GM23248 (cell line): ENCODE measurements at places on chromosomes 3 and 15.

DNA sequence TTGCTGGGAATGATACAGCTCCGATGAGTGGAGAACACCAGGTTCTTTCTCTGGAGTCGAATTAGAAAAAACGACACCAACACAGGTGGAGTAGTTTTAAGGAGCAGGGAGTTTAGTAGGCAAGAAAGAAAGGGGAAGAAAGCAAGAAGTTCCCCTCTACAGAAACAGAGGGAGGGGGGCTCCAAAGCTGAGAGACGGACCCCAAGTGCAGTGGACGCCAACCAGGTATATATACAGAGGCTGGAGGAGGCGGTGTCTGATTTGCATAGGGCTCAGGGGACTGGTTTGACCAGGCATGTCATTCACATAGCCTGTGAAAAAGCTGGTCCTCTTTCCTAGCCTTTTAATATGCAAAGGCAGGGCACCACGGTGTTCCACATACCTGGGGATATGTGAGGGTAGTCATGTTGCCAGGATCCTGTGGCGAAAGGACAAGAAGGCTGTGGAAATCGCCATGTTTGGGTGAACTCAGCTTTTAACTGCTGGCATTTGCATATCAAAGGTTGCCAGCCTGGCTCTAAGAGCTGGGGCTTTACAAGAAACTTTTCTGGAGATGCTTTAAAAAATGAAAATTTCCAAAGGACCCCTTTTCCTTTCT lies 887.4 kb upstream of the EPHA6 start:
- DNase-seq = no peak

- DNase-seq = no peak
Observed at GRCh38 chr15:77053709-77054108, 17.2 kb downstream of the TSPAN3 start.

DNA sequence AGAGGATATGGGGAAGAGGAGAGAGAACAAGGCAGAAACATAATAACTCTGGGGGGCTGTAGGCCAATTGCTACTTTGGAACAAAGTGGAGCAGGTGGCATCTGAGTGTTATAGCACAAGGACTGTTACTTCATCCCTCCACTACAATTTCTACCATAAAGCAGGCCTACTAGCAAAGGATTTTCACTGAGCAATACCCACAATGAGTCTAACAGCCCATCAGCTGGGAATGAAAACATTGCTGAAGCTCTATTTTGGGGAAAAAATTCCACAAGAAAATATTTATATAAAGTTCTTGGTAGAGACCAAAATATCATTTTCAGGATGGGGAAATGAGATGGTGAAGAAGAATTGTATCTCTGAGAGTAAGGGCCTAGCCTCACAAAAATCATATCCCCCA lies 3.6 kb upstream of the SHC4 start:
- DNase-seq = no peak

DNA sequence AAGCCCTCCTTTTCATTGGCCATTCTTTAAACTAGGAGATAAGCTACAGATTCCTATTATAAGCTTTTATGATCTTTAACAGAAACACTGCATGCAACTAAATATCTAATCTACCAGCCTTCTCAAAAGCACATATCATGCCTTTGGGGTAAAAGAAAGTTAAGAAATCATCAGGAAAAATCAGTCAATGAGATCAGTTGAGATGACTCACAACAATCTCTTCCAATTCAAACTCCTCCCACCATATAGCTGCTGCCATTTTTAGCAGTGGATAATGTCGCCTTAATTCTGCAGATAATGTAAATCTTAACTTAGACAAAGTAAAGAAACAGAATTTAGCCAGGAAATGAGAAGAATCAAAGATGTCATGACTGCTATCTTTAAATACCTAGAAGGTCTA lies 135.2 kb upstream of the BCL6 start:
- peak; percentile 59 for DNase-seq

GRCh38 chr3:189677667-189678066 lies 46.5 kb downstream of the TP63 start:
- DNase-seq = no peak

DNA sequence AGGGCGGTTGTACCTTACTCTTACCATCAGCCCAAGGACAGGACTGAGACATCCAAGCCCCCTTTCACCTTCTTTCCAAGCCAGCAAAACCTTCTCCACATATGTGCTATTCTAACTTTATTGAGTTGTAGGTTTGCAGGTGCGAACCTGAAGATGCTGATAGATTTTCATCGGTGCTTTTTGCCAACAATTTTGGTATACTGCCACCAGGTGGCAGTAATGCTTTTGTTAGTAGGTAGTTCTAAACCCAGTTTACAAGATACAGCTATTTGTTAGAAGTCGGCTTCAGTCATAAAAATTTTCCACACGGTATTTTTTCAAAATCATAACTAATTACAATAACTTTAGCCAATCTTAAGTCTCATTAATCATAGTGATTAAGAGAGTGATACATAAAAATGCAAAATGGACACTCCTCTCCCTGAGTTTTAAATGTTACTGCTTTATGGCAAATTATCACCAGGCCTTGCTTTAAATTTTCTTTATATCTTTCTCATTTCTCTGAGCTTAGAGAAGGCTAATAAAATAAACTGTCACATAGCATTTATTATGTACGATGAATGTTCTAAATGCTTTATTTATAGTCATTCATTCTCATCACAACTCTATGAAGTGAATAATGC lies 636 bp downstream of the TBC1D21 start:
- DNase-seq = peak; percentile 64

- no peak for DNase-seq
Observed at GRCh38 chr15:35298509-35298908, 213.4 kb upstream of the NANOGP8 start.

DNA sequence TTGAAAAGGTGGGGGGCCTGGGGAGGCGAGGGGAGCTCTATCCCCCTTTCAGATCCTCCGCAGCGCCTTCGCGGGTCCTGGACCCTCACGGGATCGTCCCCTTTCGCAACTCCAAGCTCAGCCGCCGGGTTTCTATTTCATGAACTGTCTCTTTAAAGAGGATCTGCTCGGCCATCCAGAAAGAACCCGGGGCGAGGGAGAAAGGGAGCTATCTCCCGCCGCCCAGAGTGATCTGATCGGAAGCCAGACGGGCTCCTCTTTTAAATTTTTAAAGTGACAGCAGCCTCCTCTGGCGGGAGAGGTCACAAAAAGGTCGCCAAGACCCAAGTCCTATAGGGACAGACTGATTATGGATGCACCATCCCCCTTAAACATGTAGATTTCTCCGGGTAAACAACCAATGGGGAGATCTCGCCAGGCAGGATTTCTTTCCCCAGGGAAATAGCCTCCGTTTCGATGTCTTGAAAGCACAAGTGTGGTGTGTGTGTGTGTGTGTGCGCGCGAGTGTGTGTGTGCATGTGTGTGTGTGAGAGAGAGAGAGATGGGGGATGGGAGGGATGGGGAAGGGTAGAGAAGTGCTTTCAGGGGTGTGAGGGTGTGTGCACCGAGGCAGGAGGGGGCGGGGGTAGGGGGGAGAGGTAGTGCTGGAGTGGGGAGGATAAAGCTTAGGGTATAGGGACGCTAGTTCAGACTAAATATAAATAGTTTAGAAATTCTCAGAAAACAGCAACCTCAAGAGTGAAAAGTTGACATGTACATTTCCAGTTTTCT lies 516.1 kb downstream of the MECOM start:
- DNase-seq = peak; percentile 84

GRCh38 chr15:66819084-66819483 lies 117.0 kb downstream of the SMAD6 start:
- DNase-seq = peak; percentile 59

DNA sequence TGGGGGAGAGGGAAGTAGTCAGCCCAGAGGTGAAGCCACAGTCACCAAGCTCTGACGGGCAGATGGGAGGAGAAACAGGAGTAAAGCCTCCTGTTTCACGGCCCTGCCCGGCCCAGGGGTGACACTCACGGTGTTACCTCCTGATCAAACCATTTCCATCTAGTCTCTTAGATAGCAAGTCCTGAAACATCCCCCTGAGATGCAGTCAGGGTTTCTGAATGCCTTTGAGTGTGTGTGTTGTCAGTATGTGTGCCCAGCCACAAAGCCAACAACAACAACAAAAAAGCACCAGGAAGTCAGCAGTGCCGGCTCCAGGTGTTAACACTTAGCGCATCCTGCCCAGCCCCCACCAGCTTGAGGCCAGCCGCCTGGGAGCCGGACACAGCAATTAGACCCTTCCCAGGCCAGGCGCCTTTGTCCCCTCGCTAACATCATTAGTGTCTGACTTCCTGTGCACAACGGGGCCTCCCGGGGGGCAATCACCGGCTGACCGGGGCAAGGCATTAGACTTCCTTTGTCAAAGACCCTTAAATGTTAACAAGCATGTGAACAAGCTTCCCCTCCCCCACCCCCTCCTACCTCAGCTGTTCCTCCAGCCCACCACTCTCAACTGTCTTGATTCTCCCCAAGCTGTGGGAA lies 34.5 kb downstream of the IL17RD start:
- DNase-seq = no peak

- DNase-seq = no peak
Observed at GRCh38 chr3:17626395-17626794, 116.0 kb downstream of the TBC1D5 start.

- no peak for DNase-seq
Observed at GRCh38 chr3:42733501-42734262, 31.1 kb upstream of the HHATL start.

GRCh38 chr15:75606711-75607699 lies 18.5 kb downstream of the SNUPN start:
- peak; percentile 6 for DNase-seq

DNA sequence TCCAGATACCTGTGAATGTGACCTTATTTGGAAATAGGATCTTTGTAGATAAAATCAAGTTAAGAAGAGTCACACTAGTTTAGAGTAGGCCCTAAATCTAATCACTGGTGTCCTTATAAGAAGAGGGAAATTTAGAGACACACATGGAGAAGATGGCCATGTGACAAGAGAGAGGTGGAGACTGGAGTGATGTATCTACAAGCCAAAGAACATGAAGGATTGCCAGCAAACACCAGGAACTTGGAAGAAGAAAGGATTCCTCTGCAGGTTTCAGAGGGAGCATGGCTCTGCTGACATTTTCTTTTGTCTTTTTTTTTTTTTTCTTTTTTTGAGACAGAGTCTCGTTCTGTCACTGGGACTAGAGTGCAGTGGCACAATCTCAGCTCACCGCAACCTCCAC lies 20.8 kb downstream of the ARHGEF3 start:
- DNase-seq = no peak

DNA sequence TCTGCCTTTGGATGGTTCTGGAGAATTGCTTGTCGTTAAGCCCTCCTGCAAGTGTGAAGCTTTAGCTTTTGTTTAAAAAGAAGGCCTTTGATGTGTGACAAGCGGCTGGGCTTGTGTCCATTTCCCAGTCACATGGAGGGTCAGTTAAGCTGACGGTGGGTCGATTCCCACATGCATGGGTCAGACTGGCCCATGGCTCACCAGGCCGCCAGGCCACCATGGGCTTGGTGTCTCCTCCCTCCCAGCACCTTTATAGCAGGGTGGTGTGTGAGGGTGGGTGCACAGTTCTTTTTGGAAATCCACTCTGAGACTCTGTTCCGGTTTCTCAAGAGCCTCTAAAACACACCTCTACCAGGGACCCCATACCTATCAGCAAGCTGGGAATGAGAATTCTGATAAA lies 67.2 kb downstream of the SCN5A start:
- DNase-seq = no peak

- DNase-seq = peak; percentile 50
Observed at GRCh38 chr3:153291059-153291685, 129.1 kb downstream of the RAP2B start.

- DNase-seq = no peak
Observed at GRCh38 chr3:105315815-105316214, 50.9 kb upstream of the ALCAM start.

- DNase-seq = peak; percentile 8
Observed at GRCh38 chr15:40481341-40482074, 10.7 kb downstream of the CHST14 start.

GRCh38 chr15:25391971-25392721 lies 46.7 kb downstream of the UBE3A start:
- peak; percentile 92 for DNase-seq

- peak; percentile 32 for DNase-seq
Observed at GRCh38 chr15:29665444-29666003, 156.7 kb downstream of the TJP1 start.

- peak; percentile 12 for DNase-seq
Observed at GRCh38 chr3:24829629-24830229, 335.1 kb upstream of the THRB start.

DNA sequence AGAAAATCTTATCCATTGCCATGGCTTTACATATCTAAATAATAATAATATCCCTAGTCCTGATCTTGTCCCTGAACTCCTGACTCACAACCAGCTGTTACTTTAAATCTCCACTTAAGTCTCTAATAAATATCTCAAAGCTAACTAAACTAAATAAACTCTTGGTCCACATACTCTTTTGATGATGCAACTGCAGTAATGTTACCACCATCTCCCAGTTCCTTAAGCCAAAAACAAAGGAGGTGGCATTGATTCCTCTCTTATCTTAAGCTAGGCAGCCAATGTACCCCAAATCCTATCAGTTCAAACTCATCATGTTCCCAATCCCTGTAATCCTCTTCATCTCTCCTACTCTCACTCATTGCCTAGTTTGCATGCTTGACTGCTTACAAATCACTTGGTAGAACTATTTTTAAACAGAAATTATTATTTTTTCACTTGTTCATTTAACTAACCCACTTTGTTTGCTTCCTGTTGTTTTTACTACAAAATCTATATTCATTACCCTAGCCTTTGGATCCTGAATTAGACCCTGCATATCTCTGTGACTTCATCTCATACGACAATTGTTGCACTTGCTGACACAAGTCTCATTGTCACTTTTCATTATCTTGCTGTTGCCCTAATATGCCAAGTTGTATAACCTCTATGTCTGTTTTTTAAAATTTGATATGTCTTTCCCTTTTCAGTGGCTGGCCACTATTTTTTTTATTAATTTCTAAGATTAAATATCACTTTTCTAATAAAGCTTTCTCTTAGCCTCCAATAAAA lies 462.2 kb downstream of the ZPLD1 start:
- no peak for DNase-seq

DNA sequence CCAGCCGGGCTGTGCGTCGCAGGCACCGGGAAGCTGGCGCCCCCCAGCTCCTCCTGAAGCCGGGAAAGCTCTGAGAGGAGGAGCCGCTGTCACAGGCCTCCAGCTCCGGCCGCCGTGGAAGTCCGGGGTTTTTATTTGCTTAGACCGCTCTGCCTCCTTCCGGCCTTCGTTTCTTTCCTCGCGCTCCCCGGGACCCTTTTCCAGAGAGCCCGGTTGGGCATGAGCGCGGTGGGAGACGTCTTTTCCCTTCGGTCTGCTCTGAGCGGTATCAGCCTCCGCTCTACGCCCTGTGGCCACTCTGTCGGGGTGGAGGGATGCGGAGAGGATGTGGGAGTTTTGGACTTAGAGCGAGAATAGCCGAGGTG lies 559 bp downstream of the SENP5 start:
- peak; percentile 71 for DNase-seq

GRCh38 chr3:30672959-30673358 lies 66.6 kb downstream of the TGFBR2 start:
- no peak for DNase-seq

- no peak for DNase-seq
Observed at GRCh38 chr3:108387063-108387462, 90.7 kb downstream of the HHLA2 start.

- DNase-seq = peak; percentile 74
Observed at GRCh38 chr15:39365161-39365560, 215.7 kb upstream of the THBS1 start.
